Activated CD4-positive, alpha-beta T cell treated with anti-CD3 and anti-CD28 coated beads, Interleukin-2, amount 50 U/mL, for 48 hours (primary cell): ENCODE measurements at places on chromosomes 2 and 18.

GRCh38 chr2:168998609-168999211 lies 32.4 kb downstream of the ABCB11 start:
- DNase-seq = no peak

- peak; percentile 88 for DNase-seq
Observed at GRCh38 chr2:64606479-64607363, 47.0 kb downstream of the SERTAD2 start.

GRCh38 chr2:29688429-29688828 lies 233.0 kb downstream of the ALK start:
- DNase-seq = no peak

DNA sequence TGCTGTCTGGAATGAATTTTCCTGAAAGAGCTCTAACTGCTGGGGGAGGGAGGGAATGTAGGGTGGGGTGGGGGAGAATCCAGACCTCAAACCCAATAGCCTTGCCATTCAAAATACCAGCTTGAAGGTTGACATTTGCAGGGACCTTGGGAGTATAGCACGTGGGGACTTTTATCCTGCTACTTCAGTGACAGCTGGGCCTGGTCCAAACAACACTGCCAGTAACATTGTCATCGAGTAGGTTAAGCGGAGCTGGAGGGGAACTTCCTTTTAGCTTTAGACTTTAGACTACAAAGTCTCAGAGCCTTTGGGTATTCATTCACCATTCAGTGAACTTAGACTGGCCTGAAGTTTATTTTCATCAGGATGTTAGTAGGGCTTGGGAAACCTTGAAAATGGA lies 248.7 kb downstream of the MEIS1 start:
- DNase-seq = no peak

DNA sequence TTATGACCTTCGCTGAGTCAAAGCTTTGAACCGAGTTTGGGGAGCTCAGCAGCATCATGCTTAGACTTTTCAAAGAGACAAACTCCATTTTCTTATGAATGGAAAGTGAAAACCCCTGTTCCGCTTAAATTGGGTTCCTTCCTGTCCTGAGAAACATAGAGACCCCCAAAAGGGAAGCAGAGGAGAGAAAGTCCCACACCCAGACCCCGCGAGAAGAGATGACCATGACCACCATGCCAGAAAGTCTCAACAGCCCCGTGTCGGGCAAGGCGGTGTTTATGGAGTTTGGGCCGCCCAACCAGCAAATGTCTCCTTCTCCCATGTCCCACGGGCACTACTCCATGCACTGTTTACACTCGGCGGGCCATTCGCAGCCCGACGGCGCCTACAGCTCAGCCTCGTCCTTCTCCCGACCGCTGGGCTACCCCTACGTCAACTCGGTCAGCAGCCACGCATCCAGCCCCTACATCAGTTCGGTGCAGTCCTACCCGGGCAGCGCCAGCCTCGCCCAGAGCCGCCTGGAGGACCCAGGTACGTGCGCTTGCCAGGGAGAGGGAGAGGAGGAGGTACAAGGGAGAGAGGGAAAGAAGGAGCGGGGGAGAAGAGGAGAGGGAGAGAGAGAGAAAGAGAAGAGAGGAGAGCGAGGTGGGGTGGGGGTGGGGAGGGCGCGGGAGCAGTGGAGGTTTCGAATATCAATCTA lies at the start of gene DLX1:
Gene DLX1 (plus strand): TSS at position 48 of the 700 bp plus-strand sequence. CDS start 171 bp downstream, at position 219.
- DNase-seq = no peak

DNA sequence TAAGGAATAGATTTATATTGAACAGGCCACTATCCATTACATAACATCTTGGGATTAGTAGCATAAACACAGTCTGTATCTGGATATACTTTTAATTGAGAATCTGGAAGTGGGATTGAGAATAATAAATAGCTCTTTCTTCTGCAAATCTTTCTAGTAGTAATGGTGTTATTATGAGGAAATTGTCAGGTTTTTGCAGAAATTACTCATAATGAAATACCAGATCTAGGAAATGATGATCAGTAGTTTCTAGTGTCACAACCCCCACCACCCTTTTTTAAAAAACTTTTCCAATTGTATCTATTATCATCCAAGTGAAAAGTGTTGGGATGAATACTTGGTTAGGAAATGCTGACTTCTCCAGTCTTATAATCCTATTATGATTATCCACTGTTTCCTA lies 18.7 kb downstream of the NBEAL1 start:
- no peak for DNase-seq

DNA sequence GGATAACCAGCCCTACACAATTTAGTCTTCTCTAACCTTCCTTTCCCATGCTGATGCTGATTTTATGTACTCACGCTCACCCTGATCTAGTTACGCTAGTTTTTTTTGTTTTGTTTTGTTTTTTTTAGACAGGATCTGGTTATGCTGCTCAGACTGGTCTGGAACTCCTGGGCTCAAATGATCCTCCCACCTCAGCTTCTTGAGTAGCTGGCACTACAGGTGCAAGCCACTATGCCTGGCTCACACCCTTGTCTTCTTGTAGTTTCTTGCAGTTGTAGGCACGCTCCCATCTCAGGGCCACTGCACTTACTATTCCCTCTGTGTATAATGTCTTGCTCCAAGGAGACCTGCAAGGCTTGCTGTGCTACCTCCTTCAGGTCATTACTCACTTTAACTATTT lies 6.2 kb downstream of the PELI1 start:
- no peak for DNase-seq
